T-cell (primary cell): ENCODE measurements at places on chromosomes 1 and 21.

- DNase-seq: no peak
Measured at GRCh38 chr1:223714849-223715603, 2.7 kb downstream of the CAPN2 start.

GRCh38 chr1:10168912-10169514, 41.4 kb upstream of the KIF1B start:
- no peak for DNase-seq

- DNase-seq: no peak
Measured at GRCh38 chr1:63126104-63126503, 196.3 kb upstream of the FOXD3 start.

- peak; percentile 62 for DNase-seq
Measured at GRCh38 chr1:6358757-6359201, 34.8 kb downstream of the ACOT7 start.

GRCh38 chr1:109739738-109740614, 862 bp downstream of the GSTM3 start:
- DNase-seq: peak; percentile 56

DNA sequence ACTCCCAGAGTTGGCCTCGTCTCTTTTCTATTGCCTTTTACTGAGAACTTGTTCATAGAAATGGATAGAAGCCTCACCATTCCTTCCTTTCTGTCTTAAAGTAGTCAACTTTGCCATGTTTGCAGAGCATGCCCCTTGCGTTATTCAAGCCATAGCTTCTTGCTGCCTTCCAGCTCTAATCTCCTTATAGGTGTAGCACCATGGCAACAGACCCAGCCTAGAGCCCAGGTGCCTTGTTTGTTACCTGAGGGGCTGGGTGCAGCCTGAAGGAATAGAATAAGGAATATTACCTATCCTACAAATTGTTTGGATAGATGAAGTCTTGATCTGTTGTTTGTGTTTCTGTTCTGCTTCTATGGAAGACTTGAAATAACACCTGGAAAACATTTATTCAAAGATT, 59.9 kb downstream of the CLEC20A start:
- DNase-seq: no peak

DNA sequence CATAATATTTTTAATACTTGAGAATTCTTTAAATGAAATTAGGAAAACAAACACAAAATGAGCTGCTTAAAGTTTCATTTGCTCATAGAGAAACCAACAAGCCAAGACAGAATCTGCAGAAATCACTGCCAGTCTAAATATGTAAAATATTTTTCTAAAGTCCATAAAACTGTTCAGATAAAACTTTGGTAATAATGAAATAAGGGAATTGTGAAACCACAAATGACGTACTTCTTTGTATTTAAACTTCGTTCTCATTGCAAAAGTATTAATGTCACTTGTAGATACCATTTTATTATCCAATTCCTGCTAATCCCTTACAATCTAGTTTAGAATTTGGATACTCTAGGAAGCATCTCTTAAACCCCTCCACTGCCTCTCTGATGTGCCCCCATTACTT, 234.5 kb upstream of the NEGR1 start:
- DNase-seq: no peak

DNA sequence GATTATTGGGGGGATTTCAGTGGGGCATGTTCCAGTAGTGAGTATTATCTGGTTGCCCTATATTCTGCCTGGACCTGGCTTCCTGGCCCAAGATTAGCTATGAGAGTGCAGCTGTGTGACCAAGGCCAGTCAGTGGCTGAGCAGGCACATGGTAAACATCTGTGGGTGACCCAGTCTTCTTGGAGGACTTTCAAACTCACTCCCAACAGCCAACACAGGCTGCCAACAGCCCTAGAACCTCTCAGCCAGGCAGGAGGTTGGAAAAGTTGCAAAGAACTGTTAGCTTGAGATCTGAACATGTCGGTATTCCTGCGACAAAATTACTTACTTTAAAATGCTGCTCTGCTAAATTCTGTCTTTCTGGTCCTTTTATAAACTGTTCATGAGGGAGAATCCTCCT, 192.4 kb downstream of the TGFBR3 start:
- DNase-seq: no peak

- DNase-seq: no peak
Measured at GRCh38 chr1:77415579-77415978, 133.8 kb downstream of the AK5 start.

- no peak for DNase-seq
Measured at GRCh38 chr1:185648858-185649589, 85.2 kb upstream of the HMCN1 start.

DNA sequence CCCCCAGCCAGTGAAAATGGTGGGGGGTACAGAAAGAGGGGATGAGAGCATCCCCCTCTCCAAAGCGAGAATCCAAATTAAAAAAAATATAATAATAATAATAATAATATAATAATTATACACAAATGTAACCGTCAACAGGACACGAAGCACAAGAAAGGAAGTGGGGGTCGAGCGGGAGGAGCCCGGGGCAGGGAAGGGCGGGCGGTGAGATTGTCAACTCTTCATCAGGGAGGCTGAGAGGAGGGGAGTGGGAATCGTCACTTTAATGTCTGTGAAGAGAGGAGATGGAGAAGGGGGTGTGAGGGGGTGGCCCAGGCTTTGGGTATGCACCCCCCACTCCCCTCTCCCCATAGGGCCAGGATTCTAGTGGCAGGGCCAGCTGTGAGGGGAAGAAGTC, 33.2 kb downstream of the MEF2D start:
- DNase-seq: no peak

DNA sequence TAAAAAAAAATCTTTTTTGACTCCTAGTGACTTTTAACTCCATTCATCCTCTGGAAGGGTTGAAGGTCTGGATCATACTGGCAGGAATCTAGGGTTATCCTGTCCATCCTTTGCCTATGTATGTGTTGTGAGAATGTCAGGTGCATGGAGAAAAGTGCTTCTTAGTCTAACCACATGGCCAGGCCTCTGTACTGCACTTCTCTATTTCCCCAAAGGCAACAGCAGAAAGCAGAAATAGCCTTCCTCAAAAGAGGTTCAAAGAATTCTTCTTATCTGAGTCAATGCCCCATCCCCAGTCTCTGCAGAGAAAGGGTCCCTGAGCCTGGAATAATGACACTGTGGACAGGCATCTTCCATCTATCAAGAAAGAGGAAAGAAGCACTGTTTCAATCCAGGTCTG, 85.7 kb upstream of the CD34 start:
- DNase-seq: no peak

- DNase-seq: no peak
Measured at GRCh38 chr1:220344745-220345144, 72.5 kb upstream of the RAB3GAP2 start.

DNA sequence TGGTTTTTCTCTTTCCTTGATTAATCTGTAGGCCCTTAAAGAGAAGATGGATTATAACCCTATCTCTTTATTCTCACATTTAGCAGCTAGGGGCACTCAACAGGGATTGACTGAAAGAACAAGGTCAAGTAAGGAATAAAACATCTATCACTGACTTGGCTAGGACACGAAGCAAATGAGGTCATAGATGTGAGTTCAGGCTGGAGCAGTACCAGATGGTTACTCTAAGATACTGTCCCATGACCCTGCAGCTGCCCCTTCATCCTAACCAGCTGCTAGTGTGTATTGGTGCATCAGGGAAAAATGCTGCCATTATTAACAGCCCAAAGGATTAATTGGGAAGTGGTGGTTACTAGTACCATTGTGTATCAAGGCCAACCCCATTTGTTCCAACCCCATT, 221.9 kb downstream of the CTH start:
- DNase-seq: no peak

DNA sequence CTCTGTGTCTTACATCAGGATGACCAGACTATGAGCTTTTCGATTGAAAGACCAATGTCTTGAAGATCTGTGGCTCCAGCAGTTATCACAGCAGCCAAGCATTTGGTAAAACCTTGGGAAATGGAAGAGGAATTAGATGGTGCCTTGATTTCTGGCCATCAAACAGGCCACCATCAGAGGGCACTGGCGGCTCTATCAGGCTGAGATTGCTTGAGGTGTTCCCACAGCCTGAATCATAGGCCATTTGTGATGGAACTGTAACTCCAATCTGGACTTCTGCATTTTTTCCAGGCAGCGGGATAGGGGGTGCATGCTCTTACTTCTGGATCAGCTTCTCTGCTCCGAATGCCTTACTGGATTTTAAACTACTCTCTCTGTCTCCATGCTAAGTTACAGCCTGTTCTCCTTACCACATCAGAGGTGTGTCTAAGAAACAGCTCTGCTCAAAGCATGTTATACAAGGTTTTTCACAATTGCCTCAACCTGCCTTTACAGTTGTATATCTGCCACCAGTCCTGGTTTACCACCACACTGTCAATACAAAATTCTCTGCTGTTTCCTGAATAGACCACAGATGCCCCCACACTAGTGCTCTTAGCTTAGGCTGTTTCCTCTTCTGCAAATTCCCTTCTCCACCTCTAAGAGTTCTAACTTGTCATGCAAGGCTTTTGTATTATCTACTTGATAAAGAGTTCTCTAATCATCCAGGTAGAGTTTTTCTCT, 180.9 kb downstream of the PTGER3 start:
- no peak for DNase-seq
